ENCODE measurements at places on chromosomes 7 and 10. TPM values are rescaled to one million over a fixed set of nuclear protein-coding genes. Genes with fewer than 3 reads are reported as not detected.

Gene KCNH2
- total RNA-seq: 0.46 TPM

Gene CBLL1
- 43.7 TPM for total RNA-seq

- DNase-seq: no peak
These were observed 9.3 kb upstream of the SPOCK2 start for GRCh38 chr10:72097448-72098300.

DNA sequence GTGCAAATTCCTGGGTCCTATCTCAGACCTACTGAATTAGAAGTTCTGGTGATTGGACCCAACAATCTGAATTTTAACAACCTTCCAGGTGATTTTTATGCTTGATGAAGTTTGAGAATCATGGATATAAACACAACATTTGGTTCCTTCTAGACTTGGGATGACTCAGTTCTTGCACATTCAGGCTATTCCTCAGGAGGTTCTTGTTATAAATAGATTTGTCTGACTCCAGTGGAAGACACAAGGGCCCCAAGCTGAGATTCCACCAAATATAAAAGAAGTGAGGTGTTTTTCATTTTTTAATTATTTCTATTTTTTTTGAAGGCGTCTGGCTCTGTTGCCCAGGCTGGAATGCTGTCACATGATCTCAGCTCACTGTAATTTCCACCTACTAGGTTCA lies 9.4 kb upstream of the TAS2R16 start:
- no peak for DNase-seq

- DNase-seq: no peak
These were observed 93.3 kb upstream of the AGBL3 start for GRCh38 chr7:134892963-134893362.

Data from gastrocnemius medialis (tissue), 4 donors.